ENCODE measurements at places on chromosomes 16 and 17.

- no peak for DNase-seq
Measured at GRCh38 chr17:41315814-41316445, 420 bp upstream of the KRTAP17-1 start.

DNA sequence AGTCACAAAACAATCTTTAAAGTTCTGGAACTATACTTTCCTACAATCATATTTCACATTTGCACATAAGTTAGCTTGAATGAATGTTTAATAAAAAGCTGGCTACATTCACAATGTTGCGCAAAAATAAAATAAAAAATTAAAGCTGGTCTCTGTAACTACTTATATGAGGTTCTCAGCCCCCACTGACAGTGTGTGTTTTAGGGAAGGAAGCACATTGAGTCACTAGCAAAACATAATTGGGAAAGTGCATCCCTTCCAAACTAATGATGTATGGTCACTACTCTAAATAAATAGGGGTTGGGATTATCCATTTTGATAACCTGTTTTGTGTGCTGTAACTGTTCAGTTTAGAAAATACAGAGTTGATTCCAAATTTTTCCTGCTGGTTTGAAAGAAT is 251.9 kb downstream of the IRX3 start:
- no peak for DNase-seq

DNA sequence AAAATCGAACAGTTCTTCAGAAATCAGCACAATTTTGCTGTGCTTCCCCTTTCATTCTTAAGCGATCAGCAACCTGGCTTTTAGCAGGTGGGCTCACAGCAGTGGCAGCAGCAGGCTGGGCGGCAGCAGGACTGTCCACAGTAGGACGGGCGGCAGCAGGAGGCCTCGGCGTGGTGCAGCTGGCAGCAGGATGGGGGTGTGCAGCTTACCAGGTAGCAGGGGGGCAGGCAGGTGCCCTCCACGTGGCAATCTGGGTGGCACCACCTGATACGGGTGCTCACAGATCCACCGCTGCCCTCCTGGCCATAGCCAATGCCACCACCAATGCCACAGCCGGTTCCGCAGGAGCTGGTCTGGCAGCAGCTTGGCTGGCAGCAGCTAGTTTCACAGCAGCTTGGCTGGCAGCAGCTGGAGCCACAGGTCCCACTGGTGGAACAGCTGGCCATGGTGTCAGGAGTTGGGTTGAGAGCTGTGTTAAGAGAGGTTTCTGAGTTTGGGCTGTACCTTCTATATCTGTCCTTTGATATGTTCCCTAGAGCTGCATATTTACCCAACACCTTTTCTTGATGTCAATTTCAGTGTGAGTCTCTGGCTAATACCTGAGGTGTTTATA is at the start of gene KRTAP1-4:
KRTAP1-4 (minus strand) TSS at position 563 of the 613 bp plus-strand sequence; CDS start at position 446, 117 bp downstream.
- DNase-seq: no peak

DNA sequence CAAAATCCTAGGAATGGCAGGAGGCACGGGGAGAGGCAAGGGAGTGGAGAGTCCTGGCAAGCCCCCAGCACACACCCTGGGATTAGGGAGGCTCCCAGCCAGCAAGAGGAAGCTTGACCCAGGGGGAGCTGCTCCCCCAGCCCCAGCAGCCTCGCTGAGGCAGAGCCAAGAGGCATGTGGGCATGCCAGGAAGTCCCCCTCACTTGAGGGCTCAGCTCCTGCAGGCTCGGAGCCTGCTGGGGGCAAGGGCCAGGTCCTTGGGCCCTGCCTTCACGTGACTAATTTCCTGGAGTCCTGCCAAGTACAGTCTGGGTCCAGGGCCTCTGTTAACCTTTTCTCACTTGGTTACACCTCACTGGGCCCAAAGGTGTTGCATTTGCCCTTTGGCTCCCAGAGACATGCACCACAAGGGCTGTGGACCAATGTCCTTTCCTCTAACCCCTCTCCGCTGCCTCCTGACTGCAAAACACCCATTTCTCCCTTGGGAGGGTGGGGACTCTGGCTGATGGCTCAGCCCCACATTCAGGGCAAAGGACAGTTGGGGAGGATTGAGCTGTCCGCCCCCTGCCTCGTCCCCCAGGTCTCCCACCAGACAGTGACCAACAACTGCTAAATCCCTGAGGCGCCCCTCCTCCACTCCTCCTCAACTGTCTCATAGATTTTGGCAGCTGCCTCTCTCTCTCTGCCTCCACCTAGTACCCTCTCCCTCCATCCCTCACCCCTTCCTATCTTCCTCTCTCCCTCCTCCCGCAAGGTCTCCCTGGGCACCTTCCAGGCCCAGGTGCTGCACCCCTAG is 4.4 kb upstream of the SLC47A2 start:
- DNase-seq: no peak

GRCh38 chr17:3836551-3836950 is 9.5 kb downstream of the NCBP3 start:
- DNase-seq: no peak

DNA sequence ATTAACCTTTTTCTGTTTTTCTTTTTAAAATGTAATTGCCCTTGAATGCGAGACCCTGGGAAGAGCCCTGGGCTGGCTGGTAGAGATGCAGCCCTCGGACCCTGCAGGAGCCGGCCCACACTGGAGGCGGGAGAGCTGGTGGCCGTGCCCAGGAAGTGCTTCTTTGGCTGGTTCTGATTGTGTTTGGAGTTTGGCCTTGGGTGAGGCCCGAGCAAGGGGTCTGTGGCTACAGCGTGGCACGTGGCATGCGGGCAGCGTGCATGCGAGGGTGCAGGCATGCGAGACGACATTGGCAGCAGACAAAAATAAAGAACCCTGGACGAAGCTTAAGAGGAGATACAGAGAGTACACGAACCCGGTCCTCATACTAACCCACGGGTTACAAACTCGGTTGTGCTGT is 49.7 kb downstream of the PRMT7 start:
- DNase-seq: no peak

DNA sequence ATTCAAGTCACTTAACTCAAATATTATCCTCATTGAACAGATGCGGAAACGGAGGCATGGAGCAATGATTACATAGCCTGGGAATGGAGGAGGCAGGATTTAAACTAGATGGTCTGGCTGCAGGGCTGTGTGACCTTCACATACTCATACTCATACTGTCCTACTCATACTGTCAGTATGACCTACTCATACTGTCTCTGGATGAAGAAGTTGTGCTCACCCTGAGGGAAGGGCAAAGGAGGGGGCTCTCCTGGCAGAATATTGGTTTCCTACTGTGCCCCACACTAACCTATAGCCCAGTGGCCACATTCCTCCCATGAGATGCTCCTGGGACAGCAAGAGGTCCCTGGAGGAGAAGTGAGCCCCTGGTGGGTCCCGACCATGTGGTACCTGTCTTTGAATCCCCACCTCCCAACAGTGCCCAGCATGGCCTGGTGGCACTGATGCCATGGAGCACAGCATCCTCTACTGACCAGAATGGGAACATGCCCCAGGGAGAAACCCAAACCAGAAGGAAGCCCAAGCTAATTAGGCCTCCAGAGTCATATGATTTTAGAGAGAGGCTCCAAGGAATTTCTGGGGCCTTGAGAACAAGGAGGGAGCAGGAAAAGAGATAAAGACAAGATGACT is 197.3 kb upstream of the SDK2 start:
- no peak for DNase-seq

- no peak for DNase-seq
Measured at GRCh38 chr17:72566671-72567484, 446.1 kb downstream of the SOX9 start.

DNA sequence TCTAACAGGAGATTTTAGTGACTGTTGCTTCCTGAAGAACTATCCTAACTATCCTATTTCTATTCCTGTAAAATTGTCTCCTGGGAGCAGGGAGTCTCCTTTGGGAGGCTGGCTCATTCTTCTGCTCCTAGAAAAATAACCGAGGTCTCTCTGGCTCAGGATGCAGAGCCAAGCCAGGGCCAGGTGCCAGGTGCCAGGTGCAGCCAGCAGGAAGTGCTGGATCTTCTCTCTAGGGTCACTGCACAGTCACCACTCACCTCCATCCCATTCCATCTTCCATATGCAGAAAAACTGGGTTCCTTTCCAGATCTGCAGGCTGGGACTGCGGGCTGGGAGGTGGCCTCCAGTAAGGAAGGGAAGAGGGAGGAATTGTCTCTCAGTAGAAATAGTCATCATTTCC is 3.8 kb upstream of the TMC7 start:
- DNase-seq: no peak

DNA sequence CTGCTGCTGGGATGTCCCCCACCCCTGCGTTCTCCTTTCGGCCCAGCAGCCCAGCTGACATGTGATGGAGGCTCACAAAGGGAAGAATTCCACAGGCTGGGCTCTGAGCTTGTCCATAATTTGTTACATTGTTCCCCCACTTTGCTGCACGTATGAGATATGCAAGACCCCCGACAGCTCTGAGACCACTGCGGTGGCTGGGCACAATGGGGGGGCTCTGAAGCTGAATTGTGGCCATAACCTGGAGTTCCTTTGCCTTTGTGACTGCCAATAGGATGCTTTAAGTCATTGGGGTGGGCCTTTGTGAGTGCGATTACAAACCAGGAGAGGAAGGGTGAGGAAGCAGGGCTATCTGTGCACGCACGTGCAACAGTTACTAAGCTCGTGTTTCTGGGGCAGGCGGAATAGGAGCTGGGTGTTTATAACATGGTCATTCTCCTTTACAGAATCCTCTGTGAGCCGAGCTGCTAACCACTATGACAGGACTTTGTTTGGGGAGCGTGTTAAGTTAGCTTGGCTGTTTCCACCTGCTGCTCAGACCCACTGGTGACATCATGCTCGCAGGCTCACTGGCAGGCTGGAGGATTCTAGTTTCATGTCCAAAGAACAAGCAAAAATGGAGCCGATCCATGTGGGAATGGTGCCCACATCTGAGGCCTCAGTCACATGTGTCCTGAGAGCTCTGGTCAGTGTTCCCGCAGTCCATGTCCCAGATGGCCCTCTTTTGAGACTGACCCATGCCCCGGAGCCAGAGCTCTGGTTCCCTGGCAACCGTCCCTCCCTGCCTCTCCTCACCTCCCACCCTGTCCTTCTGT is 208.3 kb upstream of the SALL1 start:
- no peak for DNase-seq

All from GM19239 (cell line).